AG09319 (cell line): ENCODE measurements at places on chromosomes 2 and 18.
A peak's percentile ranks its signal among the peaks of the same experiment; 100 is the strongest.

GRCh38 chr2:86807468-86808275, 17.0 kb upstream of the CD8A start:
- no peak for DNase-seq

GRCh38 chr2:232234922-232235615, 143.5 kb upstream of the ALPP start:
- DNase-seq = no peak

DNA sequence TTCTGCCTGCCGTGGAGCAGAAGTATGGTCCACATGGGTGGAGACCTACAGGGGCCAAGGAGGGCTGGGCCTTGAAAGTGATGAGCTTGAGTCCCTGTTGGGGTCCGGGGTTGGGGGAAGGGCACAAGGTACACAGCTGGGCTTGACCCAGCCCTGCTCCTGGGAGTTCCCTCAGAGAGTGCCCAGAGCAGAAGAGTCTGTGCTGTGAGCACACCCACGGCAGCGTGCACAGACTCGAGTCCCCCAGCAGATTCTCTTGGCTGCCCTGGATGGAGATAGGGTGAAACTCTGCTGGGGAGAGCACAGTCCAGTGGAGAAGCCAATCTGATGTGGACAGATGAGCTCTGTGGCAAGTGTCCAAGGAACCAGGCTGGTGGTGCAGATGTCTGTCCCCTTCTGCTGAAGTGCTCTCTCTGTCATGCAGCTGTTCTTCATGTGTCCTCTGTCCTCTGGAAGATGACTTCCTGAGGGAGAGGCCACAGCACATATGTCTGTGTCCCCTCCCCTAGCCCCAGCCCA, 27.5 kb downstream of the INPP4A start:
- DNase-seq = no peak

GRCh38 chr2:62586981-62587380, 81.0 kb upstream of the TMEM17 start:
- DNase-seq = no peak

- no peak for DNase-seq
Measured at GRCh38 chr2:15363142-15363541, 198.0 kb downstream of the NBAS start.

GRCh38 chr2:55431982-55432627, 12.4 kb upstream of the CCDC88A start:
- no peak for DNase-seq

- peak; percentile 56 for DNase-seq
Measured at GRCh38 chr2:237060534-237061312, 25.0 kb upstream of the COPS8 start.
